ENCODE measurements at places on chromosomes 3 and 15.

DNA sequence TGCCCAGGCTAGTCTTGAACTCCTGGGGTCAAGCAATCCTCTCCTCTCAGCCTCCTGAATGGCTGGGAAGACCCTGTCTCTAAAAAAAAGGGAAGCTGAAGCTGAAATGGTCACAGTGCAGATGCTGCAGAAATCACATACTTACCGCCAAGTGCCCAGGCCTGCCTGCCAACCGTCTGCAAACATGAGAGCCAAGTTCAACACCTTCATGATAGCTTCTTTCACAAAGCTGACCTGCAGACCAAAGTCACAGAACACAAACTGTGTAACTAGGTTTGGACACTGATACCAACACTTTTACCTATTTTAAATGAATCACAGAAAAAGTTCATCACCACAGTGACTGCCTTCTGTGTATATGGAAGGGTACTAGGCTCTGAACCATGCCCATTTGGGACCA lies 22.8 kb upstream of the CYFIP1 start:
- no peak for DNase-seq

GRCh38 chr3:71936681-71937080 lies 151.7 kb upstream of the PROK2 start:
- no peak for DNase-seq

- DNase-seq: no peak
Observed at GRCh38 chr3:58482917-58483636, 8.8 kb upstream of the KCTD6 start.

DNA sequence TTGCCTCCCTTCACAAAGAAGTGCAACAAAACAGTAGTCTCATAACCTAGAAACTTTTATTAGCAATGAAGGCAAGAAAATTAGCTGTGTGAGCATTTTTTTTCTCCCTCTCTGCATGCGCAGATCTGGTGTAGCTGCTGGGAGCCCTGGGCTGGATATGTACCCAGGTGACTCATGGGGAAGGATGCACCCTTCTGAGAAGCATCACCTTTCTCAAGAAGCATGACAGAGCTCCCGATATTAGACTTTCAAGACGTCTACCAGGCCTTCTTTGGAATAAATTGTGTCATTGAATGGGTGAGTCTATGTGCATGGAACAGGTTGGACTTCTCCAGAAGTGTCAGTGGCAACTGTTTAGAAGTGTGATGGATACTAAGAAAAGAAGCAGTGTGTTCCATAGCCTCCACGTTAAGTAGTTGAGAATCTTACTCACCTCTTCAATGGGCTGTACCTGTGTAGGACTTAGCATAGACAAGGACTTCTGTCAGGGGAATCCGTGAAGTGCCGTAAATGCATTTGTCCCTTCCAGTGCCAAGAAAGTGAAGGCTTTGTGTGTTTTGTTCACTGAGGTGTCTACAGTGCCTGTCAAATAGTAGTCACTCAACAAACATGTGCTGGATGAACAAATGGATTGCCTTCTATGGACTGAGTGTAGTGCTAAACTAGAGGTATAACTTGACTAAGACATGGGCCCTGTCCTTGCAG lies 47.7 kb upstream of the RASGRP1 start:
- no peak for DNase-seq

DNA sequence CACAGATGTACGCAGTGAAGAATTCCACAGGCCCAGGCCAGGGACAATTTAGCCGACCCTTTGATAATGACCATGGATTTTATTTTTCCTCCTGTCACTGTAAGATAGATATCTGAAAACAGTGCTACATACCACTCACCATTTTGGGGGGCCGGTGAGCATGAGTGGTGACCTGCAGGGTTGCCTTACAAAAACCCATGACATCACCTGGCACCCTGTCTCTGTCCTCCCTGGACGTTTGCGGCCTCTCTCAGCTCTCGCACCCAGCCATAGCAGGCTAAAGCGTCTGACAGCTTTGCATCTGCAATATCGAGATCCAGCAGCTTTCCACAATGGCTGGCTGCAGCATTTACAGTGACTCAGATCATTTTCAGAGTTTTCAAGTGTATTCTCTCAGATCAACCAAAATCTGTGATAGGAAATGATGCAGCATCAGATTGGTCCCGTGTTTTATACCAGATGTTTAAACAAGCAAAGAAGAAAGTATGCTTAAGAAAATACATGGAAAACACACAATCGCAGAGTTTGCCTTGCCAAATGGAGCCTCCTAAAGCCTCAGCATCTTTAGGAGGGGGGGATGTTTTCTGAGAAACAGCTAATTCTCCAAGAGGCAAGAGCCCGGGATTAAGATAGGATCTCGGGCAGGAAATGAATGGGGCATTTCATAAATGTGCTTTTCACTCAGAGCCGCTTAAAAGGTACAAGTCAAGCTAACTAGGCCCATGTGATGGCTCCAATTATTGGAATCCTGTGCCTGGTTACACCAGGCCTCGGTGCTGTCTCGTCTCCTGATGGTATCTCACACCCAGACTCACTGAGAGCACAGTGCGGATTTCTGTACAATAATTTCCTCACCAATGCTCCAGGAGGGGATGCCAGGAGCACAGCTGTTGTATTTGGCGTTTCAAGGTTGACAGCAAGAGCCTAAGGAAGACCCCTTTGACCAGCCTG lies 257.3 kb downstream of the XXYLT1 start:
- DNase-seq: no peak

DNA sequence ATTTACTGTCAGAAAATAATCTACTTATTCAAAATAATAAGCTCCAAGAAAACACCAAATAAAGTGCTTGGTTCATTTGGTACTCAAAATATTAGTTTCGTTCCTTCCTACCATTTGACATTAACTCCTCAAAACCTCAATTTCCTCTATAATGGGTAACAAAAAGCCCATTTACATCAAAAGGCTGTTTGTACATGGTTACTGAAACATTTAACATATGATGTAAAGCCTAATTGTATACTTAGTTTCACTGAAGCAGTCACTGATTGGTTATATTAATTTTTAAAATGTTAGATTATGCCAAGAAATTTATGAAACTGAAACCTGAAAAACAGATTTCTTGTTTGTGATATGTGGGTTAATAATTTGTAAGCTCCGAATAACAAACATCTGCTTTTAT lies 14.7 kb downstream of the XRN1 start:
- no peak for DNase-seq

DNA sequence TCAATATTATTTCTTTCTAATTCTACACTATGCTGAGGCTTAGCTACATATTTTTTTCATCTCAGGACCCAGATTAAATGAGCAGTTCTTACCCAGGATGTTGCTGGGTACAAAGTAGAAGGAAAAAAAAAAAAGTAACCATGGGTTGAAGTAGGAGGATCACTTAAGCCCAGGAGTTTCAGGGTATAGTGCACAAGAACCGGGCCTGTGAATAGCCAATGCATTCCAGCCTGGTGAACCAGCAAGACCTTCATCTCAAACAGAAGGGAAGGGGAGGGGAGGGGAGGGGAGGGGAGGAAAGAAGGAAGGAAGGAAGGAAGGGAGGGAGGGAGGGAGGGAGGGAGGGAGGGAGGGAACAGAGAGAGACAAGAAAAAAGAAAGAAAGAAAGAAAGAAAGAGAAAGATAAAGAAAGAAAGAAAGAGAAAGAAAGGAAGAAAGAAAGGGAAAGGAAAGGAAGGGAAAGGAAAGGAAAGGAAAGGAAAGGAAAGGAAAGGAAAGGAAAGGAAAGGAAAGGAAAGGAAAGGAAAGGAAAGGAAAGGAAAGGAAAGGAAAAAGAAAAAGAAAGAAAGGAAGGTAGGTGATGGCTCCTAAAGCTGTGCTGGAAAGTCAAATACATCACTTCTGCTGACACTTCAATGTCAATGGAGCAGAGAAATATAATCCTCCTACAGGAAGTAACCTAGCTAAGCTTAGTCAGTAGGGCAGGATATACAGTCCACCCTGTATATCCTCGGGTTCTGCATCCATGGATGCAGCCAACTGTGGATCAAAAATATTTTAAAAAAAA lies 206.8 kb upstream of the TGFBR2 start:
- no peak for DNase-seq

DNA sequence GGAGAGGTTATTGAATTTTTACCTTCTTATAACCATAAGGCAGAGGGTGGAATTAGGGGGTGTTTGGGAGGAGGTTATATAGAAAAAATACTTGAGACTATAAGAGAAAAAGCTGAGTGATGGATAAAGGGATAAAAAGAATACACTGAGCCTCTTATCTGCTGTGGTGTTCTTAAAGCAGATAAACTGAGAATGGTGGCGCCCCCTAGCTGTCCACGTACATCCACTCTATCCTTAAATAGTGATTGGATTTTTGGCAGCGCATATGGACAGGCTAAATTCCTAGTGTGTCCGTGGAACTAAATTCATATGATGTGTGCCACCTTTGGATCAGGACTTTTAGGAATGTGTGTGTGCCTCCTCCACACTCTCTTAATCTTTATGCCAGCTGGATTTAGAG lies 121.1 kb downstream of the OXSM start:
- no peak for DNase-seq

DNA sequence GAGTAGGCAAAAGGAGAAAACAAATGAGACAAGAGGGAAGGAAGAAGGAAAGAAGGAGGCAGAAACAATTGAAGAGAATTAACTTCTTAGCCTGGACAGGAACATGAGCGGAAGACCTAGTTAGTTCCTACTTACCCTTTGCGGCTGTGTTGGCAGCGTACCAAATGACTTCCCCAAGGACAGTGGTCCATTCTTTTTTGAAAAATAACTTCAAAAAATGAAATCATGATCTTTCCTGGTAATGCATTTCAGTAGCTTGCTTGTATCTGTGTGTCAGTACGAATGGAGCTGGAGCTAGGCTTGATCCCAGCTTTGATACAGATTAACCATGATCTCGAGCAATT lies 41.5 kb upstream of the CFAP161 start:
- no peak for DNase-seq

GRCh38 chr3:138995706-138996105 lies 10.4 kb downstream of the PRR23A start:
- no peak for DNase-seq

DNA sequence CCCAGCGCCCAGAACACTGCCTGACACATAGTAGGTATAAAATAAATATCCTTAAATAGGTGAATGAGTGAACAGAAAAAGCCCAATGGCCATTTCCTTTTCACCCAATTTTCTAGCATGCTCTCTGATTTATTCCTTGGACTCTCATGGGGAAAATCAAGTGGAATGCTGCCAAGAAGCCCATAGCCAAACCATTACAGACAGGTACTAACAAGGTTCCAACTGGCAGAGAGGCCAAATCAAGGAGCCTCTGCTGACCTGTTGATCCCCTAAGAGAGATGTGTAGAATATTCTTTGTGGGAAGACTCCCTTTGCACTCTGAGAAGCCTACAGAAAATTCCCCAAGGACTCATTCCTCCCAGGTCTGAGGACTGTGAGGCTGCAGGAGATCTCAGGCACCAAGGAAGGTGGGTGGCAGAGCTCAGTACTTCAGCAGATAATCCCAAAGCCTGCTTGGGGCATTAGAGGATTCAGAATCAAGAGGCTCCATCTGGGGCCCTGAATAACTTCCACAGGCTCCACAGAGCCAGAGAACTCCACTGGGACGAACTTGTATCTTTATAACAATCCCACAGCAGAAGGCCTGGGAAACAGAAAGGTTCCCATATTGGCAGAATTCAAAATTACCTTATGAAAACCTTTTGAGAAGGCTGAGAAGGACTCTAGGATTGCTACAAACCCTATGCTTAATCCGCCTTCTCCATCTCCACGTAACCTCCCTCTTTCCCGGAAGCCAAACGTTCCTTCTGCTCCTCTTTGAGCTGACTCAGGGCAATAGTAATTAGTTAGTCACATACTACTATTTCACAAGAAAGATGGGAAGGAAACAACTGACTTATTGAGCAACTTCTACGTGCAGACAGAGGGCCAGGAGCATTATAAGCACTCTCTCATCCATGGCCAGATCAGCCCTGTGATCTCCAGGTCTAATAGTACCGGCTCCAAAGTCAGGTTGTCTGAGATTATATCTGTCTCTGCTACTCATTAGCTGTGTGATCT lies 34.5 kb downstream of the PRICKLE2 start:
- DNase-seq: no peak

- DNase-seq: no peak
Observed at GRCh38 chr3:5929027-5929426, 741.5 kb downstream of the EDEM1 start.

- DNase-seq: no peak
Observed at GRCh38 chr15:22878103-22878502, 39.6 kb downstream of the NIPA2 start.

DNA sequence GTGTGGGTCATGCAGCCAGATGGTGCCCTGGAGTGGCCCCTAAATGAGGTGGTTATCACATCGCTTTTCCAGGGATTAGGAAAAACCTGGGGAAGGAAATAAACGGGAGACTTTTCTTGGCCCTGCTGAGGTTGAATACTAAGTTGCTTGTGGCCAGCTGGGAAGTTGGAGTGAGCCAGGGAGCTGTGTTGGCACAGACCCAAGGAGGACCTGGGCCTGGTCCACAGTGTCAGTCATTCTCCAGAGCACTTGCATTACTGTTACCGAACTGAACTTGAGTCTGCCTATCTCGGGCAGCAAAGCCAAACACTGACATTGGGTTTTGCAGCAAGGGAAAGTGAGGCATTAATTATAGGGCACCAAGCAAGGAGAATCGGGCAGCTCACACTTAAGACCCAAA lies 339.0 kb downstream of the GABRB3 start:
- no peak for DNase-seq

DNA sequence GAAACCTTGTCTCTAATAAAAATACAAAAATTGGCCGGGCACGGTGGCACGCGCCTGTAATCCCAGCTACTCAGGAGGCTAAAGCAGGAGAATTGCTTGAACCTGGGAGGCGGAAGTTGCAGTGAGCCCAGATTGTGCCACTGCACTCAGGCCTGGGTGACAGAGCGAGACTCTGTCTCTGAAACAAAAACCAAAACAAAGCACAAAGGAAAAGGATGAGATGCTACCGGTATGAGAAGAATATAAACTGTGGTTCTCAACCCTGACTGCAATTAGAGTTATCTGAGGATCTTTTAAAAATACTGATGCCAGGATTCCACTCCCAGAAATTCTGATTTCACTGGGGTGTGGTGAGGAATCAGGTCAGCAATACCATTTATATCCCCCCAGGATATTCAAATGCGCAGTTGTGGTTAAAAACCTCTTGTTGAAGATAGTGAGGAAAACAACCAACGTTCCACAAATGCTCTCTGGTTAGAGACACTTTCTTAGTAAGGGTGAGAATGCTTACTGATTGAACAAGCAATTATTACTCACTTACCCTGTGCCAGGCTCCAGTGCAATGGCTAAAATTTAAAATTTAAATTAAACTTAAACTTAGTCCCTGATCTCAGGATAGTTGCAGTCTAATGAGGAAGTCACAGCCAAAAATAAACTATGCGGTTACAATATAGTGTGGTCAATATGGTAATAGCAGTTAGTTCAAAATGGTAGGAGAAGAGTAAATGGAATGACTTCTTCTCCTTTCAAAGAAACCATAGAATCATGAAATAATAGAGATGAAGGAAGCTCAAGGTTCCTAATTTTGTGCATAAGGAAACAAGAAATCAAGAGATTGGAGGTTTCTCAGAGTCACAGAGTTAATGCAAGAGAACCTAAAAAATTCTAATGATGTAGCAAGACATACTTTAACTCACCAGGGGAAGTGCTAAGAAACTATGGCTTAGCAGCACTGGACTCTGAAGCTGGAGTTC lies 109.5 kb downstream of the SSR3 start:
- DNase-seq: no peak
